Kidney glomerular epithelial cell (primary cell): ENCODE measurements at places on chromosomes 2 and 18.

- peak; percentile 60 for DNase-seq
Observed at GRCh38 chr2:220504938-220505503, 877.6 kb downstream of the SLC4A3 start.

DNA sequence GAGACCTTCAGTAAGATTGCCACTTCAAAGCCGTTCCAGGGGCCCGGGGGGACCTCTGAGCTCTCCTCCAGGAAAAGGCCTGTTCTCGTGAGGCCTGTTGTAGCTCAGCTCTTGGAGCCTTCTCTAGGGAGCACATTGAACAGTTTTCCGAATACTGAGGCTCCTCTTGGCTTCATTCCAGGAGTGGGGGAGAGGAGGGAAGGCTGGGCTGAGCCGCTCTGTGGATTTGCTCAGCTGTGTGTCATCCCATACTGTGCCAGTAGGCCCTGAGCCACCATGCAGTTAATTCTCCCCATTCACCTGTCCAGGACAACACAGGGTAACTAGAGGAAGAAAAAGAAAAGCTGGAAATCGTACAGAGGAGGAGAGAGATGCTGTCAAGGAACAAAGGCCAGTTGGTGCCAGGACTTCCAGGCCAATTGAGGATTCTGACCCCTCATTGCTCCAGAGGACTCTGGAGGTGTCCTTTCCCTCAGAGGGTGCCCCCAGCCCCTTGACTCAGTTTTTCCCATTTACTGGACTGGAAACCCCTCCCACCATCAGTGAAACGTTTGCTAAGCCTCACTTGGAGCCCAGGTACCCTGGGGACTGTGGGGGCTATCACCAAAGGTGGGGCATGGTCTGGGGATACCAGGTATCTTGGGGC lies 41.4 kb downstream of the HS1BP3 start:
- peak; percentile 33 for DNase-seq

DNA sequence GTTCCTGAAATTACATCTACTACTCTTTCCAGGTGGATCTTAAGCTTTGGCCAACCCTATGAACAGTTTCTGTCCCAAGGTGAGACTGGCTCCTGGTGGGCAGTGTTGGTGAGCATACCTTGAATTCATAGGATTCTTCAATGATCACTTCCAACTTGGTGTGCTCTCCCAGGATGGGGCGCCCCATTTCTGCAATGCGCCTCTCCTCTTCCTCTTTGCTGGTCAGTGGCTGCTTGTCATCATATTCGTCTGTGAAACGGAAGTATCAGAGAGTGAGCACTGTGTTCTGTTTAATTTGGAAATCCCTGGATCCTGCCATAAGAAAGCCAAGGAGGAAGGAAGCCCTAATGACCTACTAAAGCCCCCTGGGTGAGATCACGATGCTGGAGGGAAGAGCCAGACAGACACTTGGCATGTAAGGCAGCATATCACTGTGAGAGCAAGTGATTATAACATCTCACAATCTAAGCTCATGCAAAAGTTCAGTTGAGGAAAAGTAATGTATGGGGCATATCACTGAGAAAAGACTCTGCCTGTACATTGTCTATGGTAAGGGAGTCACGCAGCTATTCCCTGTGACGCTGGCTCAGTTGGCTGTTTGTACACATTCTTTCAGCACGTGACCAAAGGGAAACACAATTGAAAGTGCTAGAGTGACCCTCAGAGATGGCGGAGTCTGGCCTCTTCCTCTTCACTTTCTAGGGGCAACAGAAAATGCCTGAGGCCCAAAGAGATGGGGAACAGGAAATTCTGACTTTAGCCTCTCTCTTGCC lies 287.0 kb downstream of the SLC8A1 start:
- DNase-seq: no peak

DNA sequence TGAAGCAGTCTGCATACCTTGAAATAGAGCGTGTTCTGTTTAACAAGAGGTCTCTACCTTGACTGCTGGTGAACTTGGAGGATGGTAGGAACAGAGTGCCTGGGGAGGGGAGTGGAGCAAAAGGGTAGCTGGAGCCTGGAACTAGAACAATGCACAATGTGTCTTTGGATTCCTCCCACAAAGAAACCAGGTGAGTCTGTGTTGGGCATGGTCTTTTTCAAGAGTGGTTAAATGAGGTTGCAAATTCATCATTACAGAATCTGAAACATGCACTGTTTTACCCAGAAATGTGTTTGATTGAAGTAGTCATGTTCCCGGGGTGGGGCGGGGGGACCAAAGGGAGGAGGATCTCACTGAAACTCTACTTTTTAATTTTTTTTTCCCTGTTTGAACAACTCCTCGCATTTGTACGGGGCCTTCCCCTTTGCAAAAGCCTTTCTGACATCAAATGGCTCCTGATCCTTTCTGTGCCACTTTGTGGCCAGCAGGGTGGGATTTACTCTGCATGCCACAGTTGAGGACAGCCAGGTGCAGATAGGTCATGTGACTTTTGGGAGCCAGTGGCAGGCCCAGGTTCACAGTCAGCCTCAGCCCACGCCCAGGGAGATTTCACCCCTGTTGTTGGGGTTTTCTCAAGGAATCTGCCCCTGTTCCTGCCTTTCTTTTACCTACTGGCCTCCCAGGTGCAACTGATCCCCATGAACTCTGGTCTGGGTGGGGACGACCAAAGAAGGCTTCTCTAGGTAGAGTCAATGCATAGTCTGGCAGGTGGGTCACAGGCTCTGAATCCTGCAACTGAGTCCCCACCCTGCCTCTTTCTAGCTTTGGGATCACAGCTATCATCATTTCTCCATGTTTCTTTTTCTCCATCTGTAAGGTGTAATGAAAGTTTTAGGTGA lies 28.2 kb downstream of the MYCN start:
- DNase-seq: no peak

- no peak for DNase-seq
Observed at GRCh38 chr2:152560166-152560565, 157.1 kb downstream of the PRPF40A start.

GRCh38 chr18:24043403-24043802 lies 28.8 kb downstream of the TTC39C start:
- DNase-seq: no peak

DNA sequence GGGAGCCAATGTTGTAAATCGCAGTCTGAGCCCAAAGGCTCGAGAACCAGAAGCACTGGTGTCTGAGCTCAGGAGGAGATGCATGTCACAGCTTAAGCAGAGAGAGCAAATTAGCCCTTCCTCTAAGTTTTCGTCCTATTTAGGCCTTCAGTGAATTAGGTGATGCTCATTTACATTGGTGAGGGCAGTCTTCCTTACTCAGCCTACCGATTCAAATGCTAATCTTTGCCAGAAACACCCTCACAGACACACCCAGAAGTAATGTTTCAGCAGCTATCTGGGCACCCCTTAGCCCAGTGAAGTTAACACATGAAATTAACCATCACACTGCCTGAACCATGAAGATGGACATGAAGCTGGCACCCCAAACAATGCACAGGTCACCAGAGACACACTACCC lies 385.1 kb downstream of the STK39 start:
- no peak for DNase-seq

DNA sequence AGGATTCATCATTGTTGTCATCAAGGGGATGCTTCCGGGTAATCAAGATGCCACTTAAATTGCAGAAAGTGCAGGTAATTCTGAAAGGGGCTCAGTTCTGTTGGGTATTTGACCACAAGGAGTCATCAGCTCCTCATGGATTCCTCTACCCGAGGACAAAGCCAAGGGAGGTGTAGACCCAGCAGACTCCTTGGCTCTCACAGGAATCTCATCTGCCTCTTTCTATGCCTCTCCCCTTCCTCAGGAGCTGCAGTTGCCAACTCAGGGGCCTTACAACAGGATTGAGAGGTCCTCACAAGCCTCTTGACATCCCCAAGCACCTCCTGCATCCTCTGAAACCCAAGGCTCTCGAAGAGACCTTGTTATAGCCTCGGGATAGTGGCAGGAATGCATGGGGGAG lies 44.0 kb downstream of the ITGB6 start:
- no peak for DNase-seq

- no peak for DNase-seq
Observed at GRCh38 chr18:7941533-7941932, 374.4 kb downstream of the PTPRM start.

GRCh38 chr18:69755041-69755440 lies 192.6 kb downstream of the CD226 start:
- no peak for DNase-seq

- no peak for DNase-seq
Observed at GRCh38 chr2:98833917-98834263, 102.1 kb downstream of the CRACDL start.

DNA sequence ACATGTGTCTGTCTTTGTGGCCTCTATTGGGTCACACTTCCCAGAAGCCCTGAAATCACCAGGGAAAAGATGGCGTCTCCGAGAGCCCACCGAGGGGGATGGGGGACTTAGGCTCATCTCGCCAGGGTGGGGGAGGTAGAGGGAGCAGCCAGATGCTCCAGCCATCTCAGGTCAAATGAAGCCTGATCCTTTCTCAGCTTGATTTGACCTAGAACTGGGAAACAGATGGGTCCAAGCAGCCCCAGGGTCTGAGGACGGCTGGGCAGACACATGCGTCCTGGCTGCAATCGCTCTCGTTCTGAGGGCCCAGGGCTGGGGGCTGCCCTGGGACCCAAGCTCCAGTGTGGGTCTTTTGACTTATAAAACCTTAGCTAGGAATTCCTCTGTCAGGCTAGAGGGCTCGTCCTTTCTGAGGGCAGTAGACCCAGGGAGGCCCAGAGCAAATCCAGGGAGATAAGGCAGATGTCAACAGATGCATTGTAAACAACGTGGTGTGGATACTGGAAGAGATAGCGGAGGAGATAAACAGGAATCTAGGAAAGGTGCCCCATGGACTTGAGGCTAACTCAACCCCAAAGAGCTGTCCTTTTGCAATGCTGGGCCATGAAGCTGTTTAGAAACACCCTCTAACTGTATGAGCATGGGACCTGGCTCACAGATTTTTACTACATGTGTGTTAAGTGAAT lies 127.7 kb downstream of the MYCN start:
- no peak for DNase-seq

GRCh38 chr2:75140288-75140687 lies 59.0 kb downstream of the TACR1 start:
- DNase-seq: no peak

- DNase-seq: peak; percentile 71
Observed at GRCh38 chr18:63322908-63323634, 3.5 kb upstream of the BCL2 start.

GRCh38 chr2:231708773-231709635 lies 679 bp downstream of the PTMA start:
- no peak for DNase-seq

- no peak for DNase-seq
Observed at GRCh38 chr2:37558623-37559022, 112.8 kb downstream of the CDC42EP3 start.

DNA sequence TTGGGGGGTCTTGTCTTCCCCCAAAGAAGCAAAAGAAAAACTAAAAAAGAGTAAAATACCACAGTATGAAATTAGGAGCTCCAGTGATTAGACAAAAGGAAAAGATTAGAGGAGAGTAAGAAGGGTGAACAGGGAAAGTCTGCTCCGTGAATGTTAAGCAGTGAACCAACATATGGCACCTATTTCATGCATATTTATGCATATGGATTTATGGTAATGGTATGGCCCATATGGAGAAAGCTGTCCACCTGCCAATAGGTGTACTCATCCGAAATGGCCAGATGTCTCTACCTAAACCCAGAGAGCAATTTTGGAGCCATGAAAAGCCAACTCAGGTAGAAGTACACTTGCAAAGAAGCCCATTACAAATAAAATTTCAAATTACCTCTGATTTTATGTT lies 404.0 kb upstream of the RAB6C start:
- no peak for DNase-seq

GRCh38 chr2:182324665-182325064 lies 102.2 kb downstream of the PDE1A start:
- DNase-seq: peak; percentile 99

DNA sequence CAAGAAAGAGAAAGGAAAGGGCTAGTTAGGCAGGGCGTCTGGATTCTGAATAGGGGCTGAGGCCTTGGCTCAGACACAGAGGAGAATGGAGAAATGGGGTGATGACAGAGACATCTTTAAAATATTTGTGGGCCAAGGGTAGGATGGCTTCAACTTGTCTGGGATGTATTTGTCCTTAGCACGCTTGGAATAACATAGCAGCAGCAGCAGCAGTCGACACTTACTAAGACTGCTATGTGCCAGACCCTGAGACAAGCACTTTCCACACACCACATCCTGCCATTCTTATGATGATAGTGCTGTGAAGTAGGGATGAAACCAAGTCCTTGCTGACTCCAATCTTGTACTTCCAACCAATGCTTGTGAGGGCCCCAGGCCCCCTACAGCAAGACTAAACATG lies 2.6 kb downstream of the IL1RL1 start:
- DNase-seq: no peak

- DNase-seq: no peak
Observed at GRCh38 chr2:170454471-170455372, 260.4 kb upstream of the SP5 start.

DNA sequence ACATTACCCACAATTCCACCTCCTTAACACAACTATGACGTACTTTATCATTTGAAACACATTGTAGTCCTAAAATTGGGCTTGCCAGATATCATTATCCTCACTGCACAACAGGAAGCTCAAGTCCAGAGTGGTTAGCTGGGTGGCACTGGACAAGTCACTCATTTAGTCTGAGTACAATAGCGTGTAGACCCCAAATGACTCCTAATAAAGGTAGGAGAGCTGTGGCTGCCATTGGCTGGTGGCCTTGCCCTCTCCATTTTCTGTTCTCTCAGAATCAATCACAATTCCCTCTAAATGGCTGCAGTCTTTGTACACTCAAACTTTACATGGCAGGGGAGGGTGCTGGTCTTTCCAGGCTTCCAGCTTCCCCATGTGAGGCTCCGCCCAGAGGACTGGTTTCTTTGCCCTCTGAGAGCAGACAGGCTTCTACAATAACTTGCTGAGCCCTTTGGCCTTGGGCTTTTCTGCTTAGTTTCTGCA lies 11.7 kb downstream of the PSTPIP2 start:
- no peak for DNase-seq

DNA sequence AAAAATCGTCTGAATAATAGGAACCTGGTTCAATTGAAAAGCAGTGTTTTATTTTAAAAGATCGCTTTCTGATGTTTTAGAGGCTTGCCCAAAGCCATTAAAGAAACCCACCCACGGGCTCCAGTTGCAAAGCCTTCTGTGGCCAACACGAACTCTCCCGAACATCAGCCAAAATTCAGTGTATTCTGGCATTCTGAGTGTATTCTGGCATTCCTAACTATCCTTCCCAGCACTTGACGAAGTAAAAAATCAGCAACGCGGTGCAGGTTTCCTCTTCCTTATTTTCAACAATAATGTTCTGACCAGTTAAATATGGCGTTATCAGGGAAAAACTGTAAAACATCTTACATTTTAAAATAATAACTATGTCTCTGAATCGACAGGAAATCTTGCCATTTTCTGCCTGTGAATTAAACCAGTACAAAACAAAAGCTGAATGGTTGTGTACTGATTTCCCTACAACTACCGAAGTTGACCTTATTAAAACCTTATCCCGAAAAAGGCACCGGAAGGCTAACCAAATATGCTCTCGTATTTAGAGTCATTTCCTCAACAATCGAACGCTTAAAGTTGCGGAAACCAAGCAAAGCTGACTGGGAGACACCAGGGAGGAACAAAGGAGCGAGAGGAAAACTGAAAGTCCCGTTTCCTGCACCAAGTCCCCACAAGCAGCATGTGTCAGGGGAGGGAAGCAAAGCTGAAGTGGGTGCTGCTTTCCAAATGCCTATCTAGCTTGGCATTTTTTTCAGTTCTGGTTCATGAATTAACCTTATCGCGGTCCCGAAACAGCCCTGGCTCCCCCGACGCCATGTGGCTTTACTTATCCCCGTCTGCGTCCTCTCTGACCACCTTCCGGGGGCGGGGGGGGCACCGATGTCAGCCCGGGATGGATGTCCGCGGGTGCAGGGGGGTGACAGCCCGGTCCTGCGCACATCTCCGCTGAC lies 44.3 kb downstream of the ZNF516 start:
- peak; percentile 46 for DNase-seq

- no peak for DNase-seq
Observed at GRCh38 chr2:209322905-209323512, 100.8 kb upstream of the MAP2 start.
